Ureter (tissue), 1 donor: ENCODE measurements at places on chromosomes 4 and X. TPM values are rescaled to one million over a fixed set of nuclear protein-coding genes. Genes with fewer than 3 reads are reported as not detected.

DNA sequence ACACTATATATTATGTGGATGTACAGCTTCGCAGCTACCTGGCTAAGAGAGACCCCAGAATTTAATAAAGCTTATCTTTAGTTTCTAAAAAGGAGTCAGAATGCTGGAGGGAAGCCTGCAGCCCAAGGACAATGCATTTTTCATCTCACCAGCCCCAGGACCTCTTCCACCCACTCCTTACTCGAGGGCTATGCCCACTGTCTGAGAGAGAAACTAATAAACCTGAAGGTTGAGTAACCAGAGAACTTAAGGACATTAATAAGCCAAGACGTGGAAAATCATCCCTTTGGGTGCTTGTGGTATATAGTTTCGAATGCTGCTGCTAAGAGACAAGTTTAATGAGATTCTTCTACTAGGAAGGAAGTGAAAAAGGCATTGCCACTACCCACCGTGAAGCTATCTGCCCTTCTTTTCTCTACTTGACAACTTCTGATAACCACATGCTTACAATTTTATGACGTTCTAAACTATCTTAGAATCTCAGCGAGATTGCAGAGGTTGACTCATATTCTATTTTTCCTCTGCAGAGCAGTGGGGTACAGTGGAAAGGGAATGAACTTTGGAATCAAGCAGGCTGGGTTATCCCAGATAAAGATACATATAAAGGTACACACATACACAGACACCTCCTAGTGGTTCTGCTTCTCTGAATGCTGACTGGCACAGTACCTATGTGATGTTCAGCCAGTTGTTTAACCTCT, 3.3 kb downstream of the RELL1 start:
- DNase-seq: no peak

DNA sequence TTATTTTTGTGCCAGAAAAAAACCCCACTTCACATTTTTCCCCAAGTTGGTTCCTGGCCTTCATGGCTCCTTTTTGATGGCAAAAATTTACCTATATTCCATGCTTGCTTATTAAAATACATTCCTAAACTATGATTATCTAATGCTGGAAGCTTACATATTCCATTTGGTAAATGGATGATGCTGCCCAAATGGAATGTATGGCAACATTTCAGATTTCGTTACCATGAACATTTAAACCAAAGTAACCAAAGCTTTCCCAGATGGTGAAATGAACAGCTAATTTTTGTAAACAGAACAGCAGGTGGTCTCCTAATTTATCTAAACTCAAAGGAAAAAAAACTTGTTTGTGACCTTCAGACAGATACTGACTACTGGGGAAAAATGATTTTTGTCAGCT, 110.8 kb upstream of the TEX13A start:
- no peak for DNase-seq

DNA sequence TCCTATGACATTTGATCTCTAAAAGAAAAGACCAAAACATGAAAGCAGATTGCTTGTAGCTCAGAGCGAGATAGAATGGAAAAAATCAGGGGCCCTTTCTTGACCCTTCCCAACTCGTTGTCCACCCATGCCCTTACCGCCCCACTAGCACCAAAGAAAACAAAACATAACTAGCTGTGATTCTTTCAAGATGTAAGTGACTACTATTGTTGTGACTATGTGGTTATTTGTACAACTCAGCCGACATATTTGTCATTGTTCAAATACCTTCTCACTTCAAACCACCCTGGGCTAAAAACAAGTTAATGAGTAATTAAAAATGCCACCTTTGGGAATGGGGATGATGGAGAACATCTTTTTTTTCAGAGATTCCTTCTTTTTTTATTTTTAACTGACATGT, 171.2 kb upstream of the GPC4 start:
- no peak for DNase-seq

GRCh38 chr4:159071178-159071968, 31.5 kb upstream of the RAPGEF2 start:
- no peak for DNase-seq

DNA sequence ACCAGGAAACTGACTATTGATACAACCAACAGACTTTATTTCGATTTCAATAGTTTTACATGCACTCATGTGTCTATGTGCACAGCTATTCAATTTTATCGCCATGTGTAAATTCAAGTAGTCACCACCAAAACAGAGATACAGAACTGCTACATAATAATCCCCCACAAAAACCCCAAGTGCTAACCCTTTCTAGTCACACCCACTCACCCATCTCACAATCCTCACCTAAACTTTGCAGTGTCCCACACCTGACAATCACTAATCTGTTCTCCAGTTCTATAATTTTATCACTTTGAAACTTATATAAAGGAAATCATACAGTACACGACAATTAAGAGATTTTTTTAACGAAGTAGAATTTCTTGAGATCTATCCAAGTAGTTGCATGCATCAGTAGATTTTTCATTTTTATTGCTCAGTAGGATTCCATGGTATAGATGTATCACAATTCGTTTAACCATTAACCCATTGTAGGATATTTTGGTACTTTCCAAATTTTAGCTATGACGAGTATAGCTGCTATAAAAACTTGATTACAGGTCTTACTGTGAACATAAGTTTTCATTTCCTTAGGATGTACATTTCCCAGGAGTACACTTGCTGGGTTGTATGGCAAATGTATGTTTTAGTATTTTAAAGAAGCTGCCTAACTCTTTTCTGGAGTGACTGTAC, 85.9 kb downstream of the CASK start:
- no peak for DNase-seq

- DNase-seq: no peak
These were observed 123.2 kb downstream of the TRIML1 start for GRCh38 chr4:188262464-188262863.

The CSTF2 gene
- 23.7 TPM for total RNA-seq
